ENCODE measurements at places on chromosomes 7 and 10.
A peak's percentile ranks its signal among the peaks of the same experiment; 100 is the strongest.

- no peak for DNase-seq
Observed at GRCh38 chr10:59757966-59758365, 4.7 kb upstream of the MRLN start.

- no peak for DNase-seq
Observed at GRCh38 chr7:96055717-96056116, 266.2 kb downstream of the SLC25A13 start.

GRCh38 chr7:38831259-38831996 is 77.6 kb downstream of the VPS41 start:
- DNase-seq = no peak

DNA sequence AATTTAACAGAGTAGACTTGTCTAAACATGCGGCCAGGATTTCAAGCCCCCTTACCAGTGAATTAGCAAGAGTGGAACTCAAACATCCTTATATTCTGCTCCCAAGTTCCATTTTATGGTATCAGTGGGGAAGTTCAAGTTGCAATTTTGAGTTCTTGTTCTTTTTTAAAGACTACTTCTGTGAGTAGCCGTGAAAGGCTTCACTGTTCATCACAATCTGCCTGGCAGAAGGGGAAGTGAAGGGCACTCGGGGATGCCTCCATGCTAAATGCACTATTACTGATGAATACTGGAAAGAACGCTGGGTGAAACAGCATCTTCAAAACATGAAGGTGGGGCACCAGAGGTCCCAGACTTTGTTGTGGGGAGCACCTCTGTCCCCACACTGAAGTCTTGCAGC is 22.4 kb upstream of the FGL2 start:
- no peak for DNase-seq

DNA sequence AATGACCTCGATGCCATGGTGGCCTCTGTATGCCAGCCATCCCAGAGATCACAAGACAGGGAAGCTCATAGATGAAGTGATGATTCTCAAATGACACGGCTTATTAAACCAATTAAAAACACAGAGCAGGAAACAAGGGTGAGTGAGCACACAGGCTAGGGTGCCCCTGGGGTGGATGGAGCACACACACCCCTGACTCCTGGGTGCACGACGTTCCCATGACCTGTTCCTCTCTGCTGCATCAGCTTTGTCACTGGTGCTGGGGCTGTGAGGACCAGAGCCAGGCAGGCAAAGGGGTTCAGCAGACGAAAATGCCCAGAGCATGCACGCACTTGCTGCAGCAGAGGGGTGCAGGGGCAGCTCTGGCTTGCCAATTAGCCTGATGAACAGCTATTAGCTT is 86.5 kb upstream of the LRRC4 start:
- DNase-seq = no peak

- peak; percentile 90 for DNase-seq
Observed at GRCh38 chr10:72334196-72334824, 20.4 kb downstream of the DNAJB12 start.

- DNase-seq = peak; percentile 46
Observed at GRCh38 chr7:80135309-80136104, 876 bp downstream of the GNAI1 start.

- no peak for DNase-seq
Observed at GRCh38 chr7:100488333-100489095, 4.8 kb downstream of the NYAP1 start.

DNA sequence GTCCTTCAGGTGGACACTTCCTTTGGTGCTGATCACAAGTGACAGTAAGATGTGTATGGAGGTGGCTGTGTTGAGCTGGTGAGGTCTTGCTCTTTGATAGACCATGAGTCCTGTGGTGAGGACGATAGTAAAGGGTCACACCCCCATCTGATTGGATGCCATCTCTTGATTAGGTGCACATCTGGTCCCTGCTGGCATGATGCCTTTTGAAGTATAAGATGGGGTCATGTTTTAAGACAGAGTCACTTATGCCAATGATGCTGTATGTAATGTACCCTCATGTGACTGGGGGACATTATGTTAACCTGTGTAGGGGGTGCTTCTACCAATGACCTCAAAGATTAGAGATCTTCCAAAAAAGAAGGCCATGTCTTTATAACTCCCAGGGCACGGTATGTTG is 644.6 kb downstream of the ACTR3B start:
- no peak for DNase-seq

GRCh38 chr7:6294839-6295238 is 22.4 kb upstream of the CYTH3 start:
- DNase-seq = no peak

Data from NCI-H1105 treated with DMSO at 0.1 percent for 48 hours (cell line).